Frontal cortex (tissue), 4 donors: ENCODE measurements at places on chromosomes 3 and 15. TPM values are rescaled to one million over a fixed set of nuclear protein-coding genes. Genes with fewer than 3 reads are reported as not detected.

- DNase-seq, result no peak
Measured at GRCh38 chr3:111311709-111312235, 230.2 kb upstream of the CD96 start.

DNA sequence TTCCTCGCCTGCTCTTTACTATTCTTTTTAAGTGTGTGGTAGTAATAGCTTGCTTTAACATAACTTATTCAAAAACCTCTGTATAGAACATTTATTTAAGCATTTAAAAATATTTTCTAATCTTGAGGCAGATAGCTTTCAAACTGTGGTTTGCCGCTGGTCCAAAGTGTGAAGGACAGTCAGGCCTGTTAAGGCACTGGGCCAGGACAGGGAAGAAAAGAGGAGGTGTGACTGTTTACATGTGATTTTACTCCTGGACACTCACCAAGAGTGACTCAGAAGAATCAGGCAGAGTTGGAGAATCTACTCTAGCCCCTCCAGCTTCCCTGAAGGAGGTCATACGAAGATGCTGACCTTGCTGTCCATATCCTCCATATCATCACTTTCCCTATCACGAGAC lies 44.7 kb downstream of the CEP152 start:
- no peak for DNase-seq

DNA sequence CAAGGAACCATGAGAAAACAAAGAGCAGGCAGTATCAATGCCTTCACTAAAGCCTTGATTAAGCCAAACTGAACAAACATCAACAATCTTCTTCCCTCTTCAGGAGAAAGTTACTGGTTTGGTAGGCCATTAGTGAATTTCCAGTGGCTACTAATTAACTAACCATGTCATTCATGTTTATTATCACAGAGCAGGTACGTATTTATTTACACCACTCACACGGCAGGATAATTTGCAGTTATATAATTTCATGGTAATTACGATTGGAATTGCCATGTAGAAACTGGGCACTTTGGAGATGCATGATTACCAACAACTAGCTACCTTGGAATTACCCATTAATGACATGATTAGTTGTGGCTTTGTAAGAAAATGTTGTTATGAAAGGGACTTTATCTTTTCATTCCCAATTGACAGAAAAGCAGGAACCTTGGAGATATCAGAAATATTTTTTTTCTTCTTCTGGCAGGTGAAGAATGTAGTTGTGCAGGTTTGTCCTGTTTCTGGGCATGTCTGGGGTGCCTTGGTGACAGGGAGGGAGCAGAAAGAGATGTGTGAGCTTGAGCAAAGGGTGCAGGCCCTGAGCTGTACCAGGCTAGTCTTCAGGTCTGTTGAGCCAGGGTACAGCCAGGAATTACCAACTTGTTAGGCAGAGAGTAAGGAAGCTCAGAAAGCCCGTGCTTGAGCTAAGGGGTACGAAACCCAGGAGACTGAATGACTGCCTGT lies 310.7 kb downstream of the RORA start:
- DNase-seq, result no peak

DNA sequence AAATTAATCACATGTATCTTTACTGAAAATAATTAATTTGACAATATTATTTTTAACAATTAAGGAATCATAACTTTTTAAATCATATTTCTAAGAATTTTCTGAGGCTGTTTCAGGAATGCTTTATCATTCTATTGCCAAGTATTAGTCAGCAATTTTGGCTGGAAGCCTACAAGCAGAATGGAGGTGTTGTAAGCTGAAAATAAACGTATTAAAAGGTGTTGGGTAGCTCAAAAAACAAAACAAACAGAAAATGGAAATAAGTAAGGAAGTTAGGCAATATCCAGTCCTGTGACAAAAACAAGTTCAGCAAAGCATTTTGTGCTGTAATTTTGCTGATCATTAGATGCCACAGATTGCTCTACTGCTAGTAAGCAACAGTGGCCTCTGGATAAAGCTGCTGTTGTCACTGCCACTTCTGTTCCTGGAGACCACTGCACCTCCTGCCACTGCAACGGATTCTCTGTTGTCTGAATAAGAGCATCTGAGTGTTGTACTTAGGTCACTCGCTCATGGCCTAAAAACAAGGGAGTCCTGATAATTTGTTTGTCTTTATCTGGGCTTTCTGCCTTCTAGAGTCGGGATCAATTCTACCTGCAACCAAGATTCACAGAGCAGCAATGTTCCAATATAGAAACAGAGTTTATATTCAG lies 63.5 kb upstream of the SLITRK3 start:
- DNase-seq, result no peak

The IL16 gene
- 0.82 TPM for total RNA-seq

The RHOA gene
- 143 TPM for total RNA-seq

The IL17RC gene
- 2.4 TPM for total RNA-seq

The WDR93 gene
- total RNA-seq, result 0.41 TPM
